NCI-H510A (cell line): ENCODE measurements at places on chromosomes 13 and 19.

DNA sequence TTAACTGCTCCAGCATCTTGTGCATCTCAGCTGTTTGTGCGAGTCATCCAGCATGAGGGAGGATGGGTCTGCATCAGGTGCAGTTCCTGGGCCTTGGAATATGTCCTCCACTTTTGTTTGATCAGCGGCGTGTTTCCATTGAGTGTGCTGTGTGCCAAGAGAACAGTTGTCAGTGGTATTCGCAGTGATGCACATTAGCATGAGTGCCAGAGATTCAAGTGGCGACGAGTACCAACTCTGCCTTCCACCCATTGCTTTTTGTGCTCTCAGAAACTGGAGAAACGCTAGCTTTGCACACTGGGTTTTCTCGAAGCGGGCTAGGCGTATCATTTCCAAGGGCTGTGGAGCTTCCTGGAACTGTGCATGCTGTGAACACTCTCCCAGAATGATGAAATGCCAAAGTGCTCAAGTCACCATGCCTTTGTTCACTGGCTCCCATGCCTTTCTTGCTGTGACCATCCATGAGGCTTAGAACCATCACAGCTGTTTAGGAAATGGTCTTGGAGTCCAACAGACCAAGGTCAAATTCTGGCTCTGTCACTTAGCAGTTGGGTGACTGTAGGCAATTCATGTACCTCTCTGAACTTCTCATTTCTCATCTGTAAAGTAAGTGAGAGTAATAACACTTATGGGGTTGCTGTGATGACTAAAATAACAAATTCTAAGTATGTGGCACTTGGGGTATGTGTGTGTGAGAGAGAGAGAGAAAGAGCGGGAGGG lies 18.4 kb downstream of the LRCH1 start:
- no peak for DNase-seq

- DNase-seq, result no peak
Observed at GRCh38 chr19:24069905-24070657, 16.9 kb upstream of the ZNF254 start.

GRCh38 chr13:28179974-28180373 lies 41.6 kb downstream of the PAN3 start:
- no peak for DNase-seq

DNA sequence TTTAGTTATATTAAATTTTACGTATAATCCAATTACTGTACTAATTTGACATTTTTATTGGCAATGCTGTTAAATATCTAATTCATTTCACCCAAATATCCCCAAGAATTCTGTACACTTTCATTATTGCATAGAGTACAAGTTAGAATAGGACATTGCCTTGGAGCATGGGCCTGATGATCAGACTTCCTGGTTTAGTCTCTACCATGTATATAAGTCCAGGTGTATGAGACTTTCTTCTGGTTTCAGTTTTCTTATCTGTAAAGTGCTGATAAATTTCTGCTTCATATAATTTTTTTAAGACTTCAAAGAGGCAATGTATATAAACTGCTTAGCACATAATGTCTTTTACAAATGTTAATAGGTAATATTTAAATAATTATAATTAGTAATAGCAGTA lies 179.4 kb downstream of the KLF12 start:
- DNase-seq, result no peak

- DNase-seq, result no peak
Observed at GRCh38 chr13:77034881-77035280, 7.9 kb upstream of the FBXL3 start.

- no peak for DNase-seq
Observed at GRCh38 chr13:32734511-32734910, 148.3 kb downstream of the PDS5B start.

DNA sequence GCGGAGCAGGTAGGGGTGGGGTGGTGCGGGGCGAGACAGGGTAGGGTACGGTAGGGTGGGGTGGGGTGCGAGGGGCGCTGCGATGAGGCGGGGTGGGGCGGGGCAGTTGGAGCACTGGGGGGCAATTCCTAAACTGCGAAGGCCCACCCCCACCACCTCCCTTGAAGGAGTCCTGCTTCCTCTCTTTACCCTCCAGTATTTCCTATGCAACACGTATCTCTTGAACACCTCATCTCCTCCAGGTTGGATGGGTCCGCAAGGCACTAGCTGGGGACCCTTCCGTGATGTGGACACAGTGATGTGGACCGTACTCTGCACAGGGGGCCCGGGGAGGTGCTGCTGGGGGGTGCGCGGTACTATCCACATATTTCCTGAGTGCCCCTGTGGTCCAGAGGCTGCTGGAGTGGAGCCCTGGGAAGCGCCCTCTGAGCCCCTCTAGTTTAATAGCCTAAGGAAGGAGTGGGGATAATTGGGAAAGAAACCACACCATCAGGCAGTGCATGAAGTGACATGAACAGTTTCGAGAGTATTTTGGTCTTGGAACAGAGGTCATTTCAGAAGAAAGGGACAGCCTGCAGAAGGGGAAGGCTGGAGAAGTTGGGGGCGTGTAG lies 1.1 kb downstream of the IL17D start:
- DNase-seq, result no peak

DNA sequence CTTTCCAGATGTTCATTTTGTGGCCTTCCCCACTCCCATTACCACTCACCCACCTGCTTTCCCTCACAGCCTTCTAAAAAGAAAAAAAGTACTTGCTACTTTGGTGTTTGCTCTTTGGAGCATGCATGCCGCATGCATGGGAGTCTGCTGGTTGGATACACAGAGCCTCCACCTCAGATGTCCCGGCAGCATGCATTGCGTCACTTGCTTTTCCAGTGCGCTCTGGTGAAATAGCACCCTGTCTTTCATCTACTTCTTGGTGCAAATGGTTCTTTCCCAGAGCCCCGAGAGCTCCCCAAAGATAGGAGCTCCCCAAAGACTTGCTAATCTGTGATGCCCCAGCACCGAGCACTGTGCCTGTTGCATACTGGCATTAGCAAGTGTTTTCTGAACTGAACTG lies 333.2 kb upstream of the ZNF507 start:
- no peak for DNase-seq

- peak; percentile 95 for DNase-seq
Observed at GRCh38 chr13:89363144-89363543, 1692.0 kb downstream of the SLITRK5 start.

DNA sequence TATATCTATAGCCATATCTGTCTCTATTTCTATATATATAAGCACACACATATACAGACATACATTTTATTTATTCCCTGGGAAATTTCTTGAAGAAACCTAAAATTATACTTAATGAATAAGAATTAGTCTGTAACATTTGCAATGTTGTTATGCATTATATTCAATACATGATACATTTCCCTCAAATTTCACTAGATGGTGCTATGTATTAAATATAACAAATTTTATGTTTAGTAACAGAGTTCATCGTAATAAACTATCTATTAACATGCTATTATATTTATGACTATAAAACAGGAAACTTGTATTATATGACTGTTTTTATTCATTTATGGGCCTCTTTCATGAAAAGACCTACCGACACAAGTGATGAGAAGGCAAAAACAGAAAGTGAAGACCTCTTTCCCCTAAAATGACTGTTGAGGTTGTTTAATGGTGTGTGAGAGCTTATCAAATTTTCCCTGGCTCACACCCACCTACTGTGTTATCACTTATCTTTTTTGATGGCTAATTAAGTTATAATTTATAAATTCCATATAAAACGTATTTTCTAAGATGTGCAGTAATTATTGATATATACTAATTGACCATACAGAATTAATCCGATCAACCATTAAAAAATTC lies 881.9 kb downstream of the SLITRK6 start:
- DNase-seq, result no peak

DNA sequence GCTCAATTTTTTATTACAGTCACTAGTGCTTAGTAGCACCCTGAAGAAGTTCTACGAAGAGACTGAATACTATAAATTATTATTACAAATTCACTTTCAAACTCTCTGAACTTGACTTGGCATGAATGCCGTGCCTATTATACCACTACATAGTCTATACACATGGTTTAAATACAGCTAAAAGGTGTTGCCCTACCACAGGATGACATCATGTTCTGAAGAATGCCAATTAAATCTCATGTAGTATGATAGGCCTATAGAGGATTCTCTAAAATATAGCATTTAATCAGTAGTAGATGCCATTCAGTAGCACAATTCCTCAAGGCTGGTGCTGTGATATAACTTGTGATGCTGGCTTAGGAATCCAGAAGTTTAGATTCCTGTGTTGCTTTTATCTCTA lies 16.7 kb upstream of the POSTN start:
- DNase-seq, result no peak

GRCh38 chr19:41311613-41312012 lies 1.6 kb downstream of the CCDC97 start:
- DNase-seq, result no peak

GRCh38 chr13:36131222-36131930 lies at the start of gene DCLK1:
Gene DCLK1, minus strand, starts transcription at chr13:36131382.
- DNase-seq, result peak; percentile 22

DNA sequence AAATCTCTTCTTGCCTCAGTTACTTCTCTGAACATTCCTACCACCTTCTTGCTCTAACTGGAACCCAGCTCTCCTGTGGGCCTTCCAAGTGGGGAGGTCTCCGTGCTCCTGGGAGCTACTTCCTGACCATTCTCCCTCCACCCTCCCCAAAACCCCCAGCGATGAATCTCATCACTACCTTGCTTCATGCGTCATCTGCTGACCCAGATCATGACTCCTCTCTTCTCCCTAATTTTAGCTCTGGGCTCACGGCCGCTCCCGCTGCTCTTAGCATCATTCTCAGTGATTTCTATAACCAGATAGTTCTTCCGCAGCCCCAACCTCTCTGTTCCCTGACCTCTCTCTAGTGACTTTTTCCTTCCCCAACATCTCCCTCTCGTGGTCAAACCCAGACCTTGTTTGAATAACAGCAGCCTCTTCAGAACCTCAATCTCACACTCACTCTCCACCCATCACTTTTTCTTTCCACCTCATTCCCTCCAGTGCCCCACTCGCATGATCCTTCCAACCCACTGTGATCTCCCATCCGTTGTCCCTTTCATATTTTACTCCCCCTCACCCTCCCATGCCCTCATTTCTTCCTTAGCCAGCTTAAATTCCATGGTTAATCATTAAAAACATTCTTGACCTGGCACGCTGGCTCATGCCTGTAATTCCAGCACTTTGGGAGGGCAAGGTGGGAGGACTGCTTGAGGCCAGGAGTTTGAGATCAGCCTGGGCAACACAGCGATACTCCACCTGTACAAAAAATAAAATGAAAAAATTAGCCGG lies 21.8 kb downstream of the MRPS12 start:
- no peak for DNase-seq

- no peak for DNase-seq
Observed at GRCh38 chr19:10612499-10613119, 12.7 kb upstream of the SLC44A2 start.

DNA sequence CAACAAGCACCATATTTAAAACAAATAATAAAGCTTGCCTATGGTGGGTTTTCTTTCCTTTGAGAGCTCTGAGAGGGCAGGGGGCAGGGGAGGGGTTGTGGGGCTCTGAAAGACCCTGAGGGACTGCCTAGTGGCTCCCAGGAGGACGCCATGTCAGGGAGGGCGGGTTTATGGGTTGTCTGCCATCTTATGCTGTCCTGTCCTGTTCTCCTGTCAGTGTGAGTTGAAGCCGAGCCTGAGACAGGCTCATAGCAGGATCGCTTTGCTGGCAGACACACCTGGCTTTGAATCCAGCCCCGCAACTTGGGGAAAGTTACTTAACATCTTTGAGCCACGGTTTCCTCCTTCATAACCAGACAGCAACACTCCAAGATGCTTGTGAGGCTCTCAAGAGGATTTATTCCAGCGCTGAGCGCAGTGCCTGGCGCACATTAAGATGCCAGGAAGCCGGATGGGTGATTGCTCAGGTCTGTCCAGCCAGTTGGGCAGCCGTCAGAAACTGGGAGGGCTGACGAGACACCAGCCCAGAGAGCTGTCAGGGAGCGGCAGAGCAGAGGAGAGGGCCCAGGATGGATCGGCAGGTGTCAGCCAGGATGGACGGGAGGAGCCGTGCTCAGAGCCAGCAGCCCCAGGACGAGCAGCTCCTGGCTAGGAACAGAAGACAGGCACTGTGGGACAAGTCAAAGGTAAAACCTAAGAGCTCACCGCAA lies 36.8 kb upstream of the C1QTNF9 start:
- DNase-seq, result no peak

DNA sequence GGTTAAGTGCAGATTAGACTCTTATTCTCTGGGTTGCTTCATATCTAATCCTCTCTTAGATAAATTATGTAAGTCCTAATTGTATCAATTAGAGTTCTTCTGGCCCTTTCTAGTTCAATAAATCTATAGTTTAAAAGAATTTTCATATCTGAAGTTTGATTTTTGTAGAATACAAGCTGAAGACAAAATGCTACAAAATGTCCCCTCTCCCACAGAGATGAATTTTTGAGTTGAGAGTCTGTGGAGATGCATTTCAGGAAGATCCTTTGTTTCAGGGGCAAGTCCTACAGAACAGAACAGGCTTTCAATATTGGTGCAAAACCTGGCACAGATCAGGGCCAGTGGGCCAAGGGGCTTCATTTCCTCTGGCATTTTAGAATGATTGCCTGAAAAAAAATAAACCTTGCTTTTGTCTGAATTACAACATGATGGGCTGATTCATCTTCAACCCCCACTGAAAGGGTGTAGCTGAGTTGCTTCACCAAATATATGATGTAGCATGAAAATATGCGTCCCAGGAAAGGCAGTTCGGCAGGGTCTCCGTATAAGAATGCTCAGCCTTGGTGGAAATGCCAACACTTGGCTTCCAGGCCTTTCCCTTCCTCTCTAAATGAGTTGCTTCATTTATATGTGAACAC lies 6.4 kb upstream of the IPO5 start:
- DNase-seq, result no peak

DNA sequence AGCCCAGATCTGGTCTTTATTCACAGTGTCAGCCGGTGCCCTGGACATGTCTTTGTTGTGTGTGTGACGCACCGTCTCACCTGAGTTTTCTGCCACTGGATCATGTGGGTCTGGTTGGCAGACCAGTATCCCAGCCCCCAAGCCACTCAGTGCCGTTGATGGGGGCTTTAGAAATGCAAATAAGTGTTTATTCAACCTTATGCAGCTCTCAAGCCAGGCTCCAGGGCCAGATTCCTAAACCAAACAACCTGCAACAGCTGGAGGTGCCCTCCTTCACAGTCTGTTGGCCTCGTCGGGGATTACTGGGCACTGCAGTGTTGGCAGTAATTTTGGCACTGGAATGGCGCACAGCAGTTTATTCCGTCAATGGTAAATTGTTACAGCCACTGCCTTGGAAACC lies 21.6 kb downstream of the FAM124A start:
- DNase-seq, result no peak

DNA sequence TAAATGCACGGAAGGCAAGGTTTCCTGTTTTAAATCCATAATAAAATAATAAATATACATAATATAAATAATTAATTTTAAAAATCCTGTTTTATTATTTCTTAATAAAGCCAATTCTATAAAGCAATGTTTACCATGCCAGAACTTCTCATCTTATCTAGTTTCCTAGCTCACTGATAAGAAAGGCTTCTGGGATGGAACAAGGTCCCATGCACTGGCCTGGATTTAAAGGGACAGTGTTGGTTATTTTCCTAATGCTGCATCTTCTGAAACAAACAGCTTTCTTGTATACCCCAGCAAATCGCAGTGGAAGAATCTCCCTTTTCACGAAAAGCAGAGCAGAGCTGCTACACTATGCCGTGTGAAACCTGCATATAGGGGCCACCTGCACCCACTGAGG lies 68.8 kb downstream of the LNX2 start:
- DNase-seq, result no peak

GRCh38 chr13:53781941-53782340 lies 753.3 kb downstream of the OLFM4 start:
- no peak for DNase-seq
